ENCODE measurements at places on chromosomes 1 and 21.

- no peak for DNase-seq
Observed at GRCh38 chr1:59765011-59765730, 49.6 kb upstream of the HOOK1 start.

DNA sequence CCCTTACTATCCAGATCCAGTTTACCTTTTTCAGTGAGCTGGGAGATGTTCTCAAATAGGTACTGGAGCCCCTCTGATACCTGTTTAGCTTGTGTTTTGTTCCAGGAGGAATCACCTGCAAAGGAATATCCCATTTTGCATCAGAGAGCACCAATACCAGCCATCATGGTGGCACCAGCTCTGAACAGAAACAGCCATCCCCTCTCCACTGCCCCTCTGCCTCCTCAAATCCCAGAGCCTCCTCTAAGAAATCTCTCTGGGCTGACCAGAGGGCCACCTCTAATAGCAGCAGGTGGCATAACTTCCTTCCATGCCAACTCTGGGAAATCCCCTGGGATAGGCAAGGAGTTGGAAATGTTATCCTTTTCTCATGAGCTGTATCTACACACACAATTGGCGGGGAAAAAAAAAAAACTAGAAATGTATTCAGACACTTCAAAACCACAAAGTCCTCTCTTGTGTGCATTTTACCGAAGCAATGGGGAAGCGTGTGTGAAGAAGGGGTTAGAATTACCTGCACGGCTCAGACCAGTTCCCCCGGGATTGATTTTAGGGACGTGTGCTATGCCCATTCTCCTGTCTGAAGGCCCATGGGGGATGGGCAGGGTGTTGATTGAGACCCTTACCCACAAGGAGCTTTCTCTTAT lies 2.4 kb downstream of the PGLYRP4 start:
- DNase-seq, result no peak

- no peak for DNase-seq
Observed at GRCh38 chr1:150809651-150810050, 1.6 kb upstream of the CTSK start.

DNA sequence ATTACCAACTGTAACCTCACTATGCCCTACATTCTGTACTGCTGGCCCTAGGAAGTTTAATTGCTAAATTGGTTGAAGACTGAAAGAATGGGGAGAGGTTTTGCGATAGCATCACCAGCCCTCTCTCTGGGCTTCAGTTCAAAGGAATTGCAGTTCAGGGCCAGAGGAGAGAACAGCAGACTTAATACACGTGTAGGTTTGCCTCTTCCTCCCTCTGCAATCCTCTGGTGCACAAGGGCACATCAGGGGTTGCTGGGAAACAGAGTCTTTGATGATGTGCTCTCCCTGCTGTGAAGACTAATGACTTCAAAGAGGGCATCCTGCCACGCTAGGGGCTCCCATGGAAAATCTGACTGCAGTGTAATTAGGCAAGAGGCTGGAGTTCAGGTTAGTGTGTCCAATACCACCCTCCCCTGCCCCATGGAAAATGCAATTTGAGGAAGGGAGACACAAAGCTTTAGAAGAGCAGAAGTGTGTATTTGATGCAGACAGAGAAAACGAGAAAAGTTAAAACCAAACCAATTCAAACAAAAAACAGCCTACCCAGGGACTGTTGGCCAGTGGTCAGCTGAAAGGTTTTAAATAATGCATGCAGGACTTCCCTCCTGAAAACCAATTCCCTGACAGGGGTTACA lies 167.9 kb downstream of the ASTN1 start:
- DNase-seq, result no peak

DNA sequence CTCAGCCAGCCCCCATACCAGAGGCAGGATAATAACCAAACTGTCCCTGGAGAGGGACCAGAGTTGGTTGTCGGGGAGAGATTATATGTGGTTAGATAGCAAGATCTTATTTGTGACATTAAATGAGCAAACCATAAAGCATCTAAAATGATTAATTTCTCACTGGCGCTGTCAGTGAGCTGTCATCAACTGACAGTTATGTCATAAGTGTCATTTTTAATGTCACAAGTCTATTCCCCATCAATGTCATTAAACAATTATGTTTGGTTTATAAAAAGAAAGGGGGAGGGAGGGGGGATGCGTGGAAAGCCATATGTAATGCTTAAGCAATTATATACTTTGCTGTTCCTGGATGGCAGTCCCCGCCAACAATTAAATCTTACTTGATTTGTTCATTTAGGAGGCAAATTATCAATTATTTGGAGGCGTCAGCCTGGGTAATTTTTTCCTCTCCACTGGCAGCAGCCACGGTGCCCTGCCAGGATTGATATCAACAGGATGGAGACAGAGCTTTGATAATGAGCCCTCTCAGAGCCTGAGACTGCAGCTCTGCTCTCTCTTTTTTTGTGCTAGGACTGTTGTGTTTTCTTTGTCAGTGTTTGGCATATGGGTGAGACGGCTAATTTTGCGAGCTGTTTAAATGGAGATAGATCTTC lies 333.6 kb upstream of the CAMK1G start:
- DNase-seq, result no peak

- DNase-seq, result no peak
Observed at GRCh38 chr1:54107131-54107530, 45.7 kb downstream of the CDCP2 start.

GRCh38 chr1:212495766-212496494 lies 63.2 kb downstream of the NENF start:
- no peak for DNase-seq

Data from HT-29 (cell line).